ENCODE measurements at places on chromosomes 1 and 21.

- no peak for DNase-seq
These were observed 1.6 kb upstream of the MX2 start for GRCh38 chr21:41360072-41360821.

- DNase-seq, result no peak
These were observed 15.9 kb downstream of the PALMD start for GRCh38 chr1:99661780-99662179.

GRCh38 chr1:223504741-223505140, 111.5 kb downstream of the CCDC185 start:
- DNase-seq, result no peak

- DNase-seq, result peak; percentile 3
These were observed 131.5 kb downstream of the CNIH3 start for GRCh38 chr1:224747578-224747977.

DNA sequence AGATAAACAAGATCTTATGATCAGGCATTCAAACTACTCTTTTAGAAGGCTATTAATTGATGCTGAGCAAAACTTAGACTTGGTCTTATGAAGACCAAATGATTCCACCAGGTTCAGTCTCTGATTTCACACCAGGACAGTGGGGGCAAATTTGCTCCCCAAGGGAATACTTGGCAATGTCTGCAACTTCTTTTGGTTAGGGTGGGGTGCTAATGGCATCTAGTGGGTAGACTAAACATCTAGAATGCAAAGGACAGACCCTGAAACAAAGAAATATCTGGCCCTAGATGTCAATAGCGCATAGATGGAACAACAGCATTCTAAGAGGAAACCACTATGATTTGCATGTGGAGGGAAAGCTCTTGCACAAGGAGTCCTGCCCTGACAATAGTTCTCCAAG, 30.6 kb downstream of the DPT start:
- no peak for DNase-seq

- no peak for DNase-seq
These were observed 182.5 kb downstream of the HUNK start for GRCh38 chr21:32055305-32055704.

GRCh38 chr1:5574641-5575040, 417.6 kb downstream of the NPHP4 start:
- DNase-seq, result no peak

DNA sequence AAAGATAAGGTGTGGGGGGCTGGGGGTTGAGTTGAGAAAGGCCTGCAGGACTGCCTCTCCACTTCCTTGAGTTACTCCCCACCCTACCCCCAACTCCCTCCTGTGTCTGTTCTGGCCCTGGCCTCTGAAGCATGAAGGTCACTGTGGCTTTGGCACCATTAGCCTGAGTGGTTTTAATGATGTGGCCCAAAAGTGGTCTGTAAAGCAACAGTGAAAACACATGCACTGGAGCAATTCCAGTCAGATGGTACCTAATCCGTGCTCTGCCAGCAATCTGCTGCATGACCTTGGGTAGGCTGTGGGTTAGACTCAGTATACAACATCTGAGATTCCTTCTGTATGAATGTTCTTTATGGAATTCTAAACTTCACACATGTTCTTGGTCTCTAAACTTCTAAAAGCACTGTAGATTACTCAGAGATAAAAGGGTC, 86.5 kb upstream of the ATP1A1 start:
- DNase-seq, result no peak

- no peak for DNase-seq
These were observed 284.5 kb downstream of the NPHP4 start for GRCh38 chr1:5707566-5708345.

DNA sequence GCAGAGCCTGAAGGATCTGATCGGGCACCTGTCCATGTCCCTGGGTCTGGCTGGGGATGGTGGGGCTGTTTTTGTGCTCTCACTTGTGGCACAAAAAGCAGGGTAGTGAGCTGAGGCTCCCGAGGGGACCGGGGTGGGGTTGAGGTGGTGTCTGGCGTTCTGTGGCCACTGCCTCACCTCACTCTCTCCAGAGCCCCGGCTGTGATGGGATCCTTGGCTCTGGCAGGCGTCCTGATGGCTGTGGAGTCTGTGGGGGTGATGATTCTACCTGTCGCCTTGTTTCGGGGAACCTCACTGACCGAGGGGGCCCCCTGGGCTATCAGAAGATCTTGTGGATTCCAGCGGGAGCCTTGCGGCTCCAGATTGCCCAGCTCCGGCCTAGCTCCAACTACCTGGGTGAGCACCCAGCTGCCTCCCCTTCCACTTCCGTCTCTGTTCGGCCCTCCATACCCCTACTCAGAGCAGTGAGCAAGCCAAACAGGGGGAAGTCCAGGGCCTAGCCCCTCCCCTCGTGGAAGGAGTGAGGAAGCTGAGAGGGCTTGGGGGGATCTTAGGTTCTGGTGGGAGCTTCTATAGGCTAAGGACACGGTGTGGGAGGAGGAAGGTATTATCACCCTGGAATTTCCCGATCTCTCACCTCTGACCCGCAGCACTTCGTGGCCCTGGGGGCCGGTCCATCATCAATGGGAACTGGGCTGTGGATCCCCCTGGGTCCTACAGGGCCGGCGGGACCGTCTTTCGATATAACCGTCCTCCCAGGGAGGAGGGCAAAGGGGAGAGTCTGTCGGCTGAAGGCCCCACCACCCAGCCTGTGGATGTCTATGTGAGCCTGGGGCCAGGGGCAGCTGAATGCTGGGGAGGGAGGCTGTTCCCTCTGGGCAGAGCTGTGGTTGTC, 7.0 kb downstream of the ADAMTSL4 start:
- DNase-seq, result no peak

DNA sequence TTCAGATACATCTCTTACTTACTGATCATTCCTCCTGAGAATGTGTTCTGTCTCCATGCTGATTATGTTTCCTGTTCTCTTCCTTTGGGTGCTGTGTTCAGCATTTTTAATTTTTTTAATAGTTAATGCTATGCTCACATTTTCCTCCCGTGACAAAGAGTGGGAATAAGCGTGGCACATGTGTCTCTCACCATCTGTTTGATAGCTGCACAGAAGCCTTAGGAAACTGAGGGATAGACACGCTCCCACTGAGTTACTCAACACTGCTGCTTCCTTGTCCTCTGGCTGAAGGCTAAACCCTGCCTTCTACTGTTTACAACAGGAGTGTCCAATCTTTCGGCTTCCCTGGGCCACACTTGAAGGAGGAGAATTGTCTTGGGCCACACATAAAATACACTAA, 264.2 kb downstream of the DISC1 start:
- DNase-seq, result no peak

- peak; percentile 38 for DNase-seq
These were observed 57.5 kb downstream of the BCL9 start for GRCh38 chr1:147598621-147599361.

DNA sequence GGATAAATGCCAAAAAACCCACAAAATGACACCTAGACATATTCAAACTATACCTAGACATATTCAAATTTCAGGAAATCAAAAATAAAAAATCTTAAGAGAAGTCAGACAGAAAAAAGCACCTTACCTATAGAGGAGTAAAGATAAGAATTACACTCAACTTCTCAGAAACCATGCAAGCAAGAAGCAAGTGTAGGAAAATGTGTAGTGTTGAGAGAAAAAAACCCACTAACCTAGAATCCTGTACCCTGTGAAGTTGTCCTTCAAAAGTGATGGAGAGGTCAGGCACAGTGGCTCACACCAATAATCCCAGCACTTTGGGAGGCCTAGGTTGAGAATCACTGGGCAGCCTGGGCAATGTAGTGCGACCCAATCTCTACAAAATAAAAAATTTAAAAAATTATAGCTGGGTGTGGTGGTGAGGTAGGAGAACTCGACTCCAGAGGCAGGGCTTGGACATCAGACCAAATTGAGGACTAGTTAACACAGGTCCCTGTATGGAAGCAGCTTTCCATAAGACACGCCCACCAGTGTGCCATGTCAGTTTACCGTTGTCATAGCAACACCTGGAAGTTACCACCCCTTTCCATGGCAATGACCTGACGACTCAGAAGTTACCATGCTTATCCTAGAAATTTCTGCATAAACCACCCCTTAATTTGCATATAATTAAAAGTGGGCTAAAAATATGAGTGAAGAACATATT, 20.7 kb downstream of the PDIK1L start:
- DNase-seq, result no peak

GRCh38 chr1:207313131-207313530, 8.3 kb upstream of the CD55 start:
- no peak for DNase-seq

GRCh38 chr1:187504779-187505178, 676.0 kb downstream of the PLA2G4A start:
- DNase-seq, result no peak

- no peak for DNase-seq
These were observed 3.0 kb upstream of the SDE2 start for GRCh38 chr1:226001963-226002666.

DNA sequence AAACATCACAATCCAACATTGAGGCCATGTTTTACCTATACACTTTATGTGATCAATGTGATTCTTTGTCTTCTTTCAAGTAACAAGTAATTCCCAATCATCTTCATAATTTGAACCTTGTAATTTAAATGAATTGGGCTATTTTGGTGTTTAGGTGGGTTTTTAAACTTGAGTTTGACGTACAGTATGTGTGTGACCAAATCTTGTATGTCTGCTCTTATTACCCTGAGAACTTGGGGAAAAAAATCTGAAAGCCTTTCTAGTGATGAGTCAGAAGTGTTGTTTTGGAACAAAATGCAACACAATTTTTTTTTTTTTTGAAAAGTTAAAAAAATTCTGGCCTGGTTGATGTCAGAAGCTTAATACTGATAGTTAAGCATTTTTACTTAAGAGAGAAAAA, 68.5 kb downstream of the HHAT start:
- DNase-seq, result no peak

- no peak for DNase-seq
These were observed 31.5 kb downstream of the LPAR3 start for GRCh38 chr1:84861516-84861915.

DNA sequence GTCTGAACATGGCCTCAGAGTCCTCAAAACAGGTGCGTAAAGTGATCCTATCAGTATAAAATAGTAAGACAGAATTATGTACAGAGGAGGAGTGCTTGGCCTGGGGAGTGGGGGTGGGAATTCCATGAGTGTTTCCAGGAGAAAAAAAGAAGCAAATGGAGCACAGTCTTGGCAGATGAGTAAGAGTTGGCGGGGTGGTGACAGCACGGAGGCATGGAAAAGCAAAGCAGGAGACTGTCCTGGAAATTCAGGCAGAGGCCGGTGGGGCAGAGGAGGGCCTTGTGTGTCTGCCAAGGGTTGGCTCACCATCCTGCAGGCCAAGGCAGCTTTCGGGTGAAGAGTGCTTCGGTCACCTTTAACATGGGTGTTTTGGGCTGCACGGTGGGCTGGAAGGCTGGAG, 63.4 kb downstream of the OPTC start:
- DNase-seq, result no peak

- no peak for DNase-seq
These were observed 108.8 kb downstream of the TGFBR3 start for GRCh38 chr1:91777196-91777595.

- DNase-seq, result no peak
These were observed 19.3 kb upstream of the METTL13 start for GRCh38 chr1:171762143-171762563.

GRCh38 chr1:153260585-153261280, 1.2 kb downstream of the LORICRIN start:
- DNase-seq, result peak; percentile 19

GRCh38 chr1:2950926-2951305, 70.4 kb upstream of the ACTRT2 start:
- DNase-seq, result no peak

DNA sequence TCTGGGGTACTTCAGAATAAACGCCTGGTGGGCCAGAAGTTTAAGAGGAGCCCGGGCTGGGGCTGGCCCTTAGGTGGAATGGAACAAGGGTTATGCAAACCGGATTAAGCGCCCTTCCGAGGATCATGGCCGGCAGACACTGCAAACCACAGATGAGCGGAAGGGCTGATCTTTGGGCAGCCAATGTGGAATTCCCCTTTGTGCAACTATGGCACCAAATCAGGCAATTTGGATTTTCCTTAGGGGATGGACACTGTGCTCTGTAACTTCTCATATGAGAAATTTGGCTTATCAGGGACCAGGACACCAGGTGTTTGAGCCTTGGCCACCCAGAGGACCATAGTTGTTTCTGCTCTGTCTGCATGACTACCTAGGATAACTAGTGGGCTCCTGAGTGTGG, 5.7 kb upstream of the IL10 start:
- no peak for DNase-seq

DNA sequence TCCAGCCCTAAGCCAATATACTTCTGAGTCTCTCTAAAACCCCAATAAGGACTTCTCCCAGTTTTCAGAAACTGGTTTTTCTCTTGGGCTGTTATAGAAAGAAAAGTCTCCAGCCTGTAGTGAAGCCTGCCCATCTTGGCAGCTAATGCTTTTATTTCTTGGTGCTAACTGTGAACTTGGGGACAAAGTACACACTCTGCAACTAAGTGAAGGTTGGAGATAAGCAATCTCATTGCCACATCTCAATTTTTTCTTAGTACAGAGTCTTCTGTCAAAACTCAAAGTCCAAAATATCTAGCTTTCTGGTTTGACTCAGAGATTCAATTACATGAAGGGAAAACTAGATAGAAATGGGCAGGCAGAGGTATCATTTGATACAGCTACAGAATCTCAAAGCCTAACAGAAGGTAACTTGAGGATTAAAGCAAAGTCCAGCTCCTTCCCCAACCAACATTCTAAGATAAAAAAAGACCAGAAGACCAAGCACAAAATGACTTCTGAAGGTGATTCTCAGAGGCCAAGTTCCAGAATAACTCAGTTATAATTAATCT, 14.0 kb downstream of the AK2 start:
- DNase-seq, result no peak

- no peak for DNase-seq
These were observed 129.7 kb upstream of the RUNX1 start for GRCh38 chr21:35178827-35179226.

DNA sequence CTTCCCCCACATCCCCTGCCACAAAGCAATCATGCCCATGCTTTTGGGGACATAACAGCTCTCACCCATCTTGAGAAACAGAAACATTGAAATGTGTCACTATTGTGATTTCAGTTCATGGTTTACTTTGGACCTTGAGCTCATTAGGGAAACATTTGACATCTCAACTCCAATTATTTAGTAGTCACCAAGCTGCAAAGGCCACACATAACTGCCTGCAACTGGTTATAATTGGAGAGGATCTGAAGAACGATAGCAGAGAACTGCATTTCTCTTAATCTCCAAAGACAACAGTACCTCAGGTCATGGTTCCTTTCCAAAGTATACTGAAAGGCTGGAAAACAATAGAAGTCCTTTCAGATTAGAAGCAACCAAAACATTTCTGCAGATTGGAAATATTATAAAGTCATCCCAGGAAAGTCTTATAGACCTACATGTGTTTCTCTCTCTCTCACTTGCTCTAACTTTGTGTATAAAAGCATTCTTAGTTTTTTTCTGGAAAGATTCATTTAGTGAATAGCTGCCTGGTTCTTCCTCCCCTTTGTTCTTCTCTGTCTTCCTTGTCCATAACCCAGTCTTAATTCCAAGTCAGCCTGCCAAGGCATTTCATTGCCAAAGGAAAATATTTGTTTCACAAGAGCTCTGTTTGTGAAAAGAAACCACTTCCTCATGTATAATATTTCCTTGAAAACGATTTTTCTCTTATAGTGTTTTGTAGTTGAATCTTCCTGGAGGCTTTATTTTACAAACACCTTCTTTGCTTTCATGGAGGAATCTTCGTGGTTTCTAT, 426.8 kb downstream of the ADGRL2 start:
- DNase-seq, result no peak
